ENCODE measurements at places on chromosomes 2 and 18.
A peak's percentile ranks its signal among the peaks of the same experiment; 100 is the strongest.

GRCh38 chr18:11167778-11168177 is 18.4 kb upstream of the PIEZO2 start:
- no peak for DNase-seq

- DNase-seq = no peak
Observed at GRCh38 chr2:25437881-25438662, 96.3 kb upstream of the DNMT3A start.

DNA sequence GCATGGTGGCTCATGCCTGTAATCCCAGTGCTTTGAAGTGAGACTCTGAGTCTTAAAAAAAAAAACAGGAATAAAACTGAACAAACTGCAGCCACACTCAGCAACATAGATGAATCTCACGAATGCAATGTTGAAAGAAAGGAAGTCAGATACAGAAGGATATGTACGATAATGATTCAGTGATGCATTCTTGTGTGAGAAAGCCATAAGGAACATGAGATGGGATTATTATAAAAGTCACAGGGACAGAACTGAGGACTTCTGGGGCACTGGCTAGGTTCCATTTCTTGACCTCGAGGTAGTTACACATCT is 56.9 kb upstream of the SMAD2 start:
- DNase-seq = no peak

GRCh38 chr2:173881886-173882285 is 83.3 kb downstream of the SP3 start:
- no peak for DNase-seq

GRCh38 chr2:26941486-26941885 is 29.0 kb upstream of the MAPRE3 start:
- DNase-seq = no peak

GRCh38 chr2:238108423-238109183 is 8.5 kb downstream of the ESPNL start:
- peak; percentile 37 for DNase-seq
